ENCODE measurements at places on chromosomes 16 and 17. TPM values are rescaled to one million over a fixed set of nuclear protein-coding genes. Genes with fewer than 3 reads are reported as not detected.
A peak's percentile ranks its signal among the peaks of the same experiment; 100 is the strongest.

DNA sequence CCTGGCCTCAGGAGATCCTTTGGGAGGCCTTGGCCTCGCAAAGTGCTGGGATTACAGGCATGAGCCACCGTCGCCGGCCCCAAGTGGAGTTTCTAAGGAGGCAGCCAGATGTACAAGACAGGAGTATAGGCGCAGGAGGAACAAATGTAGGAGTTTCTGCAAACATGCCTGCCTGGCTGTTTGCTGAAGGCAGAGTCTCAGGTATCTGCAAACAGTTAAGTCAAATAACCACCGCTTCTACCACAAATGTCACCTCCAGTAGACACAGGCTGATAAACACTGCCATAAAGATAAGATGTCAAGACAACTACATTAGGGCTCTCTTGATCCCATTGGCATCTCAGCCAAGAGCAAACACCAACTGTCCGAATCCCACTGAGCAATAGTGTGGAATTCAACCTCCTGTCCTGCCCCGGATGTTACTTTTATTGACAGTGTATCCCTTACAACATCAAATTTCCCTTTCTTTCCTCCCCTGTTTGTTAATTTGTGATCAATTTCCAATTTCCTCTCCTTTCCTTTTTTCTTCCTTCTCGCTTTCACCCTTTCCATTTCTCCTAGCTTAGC is 5.6 kb upstream of the COG1 start:
- no peaks in the 10 kb centered on the region for H3K27me3 ChIP-seq
- no peak overlapping the region for H3K27ac ChIP-seq
- peak; percentile 47 for DNase-seq
- no peaks in the 10 kb centered on the region for H3K36me3 ChIP-seq

DNA sequence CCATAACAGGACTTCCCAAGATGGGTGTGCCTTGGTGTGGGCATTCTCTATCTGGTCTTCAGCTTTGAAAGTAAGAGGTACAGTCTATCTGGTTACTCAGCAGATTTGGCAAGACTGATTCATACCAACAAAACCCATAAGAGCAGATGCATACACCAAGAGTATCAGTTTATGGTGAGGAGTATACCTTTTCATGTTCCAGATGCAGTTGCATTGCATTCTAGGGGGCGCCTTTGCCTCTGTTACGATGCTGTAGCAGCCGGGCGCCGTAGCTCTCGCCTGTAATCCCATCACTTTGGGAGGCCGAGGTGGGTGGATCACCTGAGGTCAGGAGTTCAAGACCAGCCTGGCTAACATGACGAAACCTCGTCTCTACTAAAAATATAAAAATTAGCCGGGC is 31.1 kb upstream of the CARMIL2 start:
- peaks cover 83% of the 10 kb centered on the region for H3K36me3 ChIP-seq
- no peak overlapping the region for H3K4me3 ChIP-seq
- no peak overlapping the region for H3K27ac ChIP-seq
- H3K27me3 ChIP-seq, result no peaks in the 10 kb centered on the region
- H3K4me1 ChIP-seq, result no peaks in the 10 kb centered on the region

- H3K4me1 ChIP-seq, result peaks cover 74% of the 10 kb centered on the region
- no peak overlapping the region for H3K4me3 ChIP-seq
- no peaks in the 10 kb centered on the region for H3K27me3 ChIP-seq
- DNase-seq, result peak; percentile 64
Observed at GRCh38 chr17:75846692-75847613, 2.7 kb upstream of the UNC13D start.

- H3K27me3 ChIP-seq, result peaks cover 28% of the 10 kb centered on the region
- H3K27ac ChIP-seq, result no peak overlapping the region
- no peaks in the 10 kb centered on the region for H3K36me3 ChIP-seq
- no peak overlapping the region for H3K4me3 ChIP-seq
- DNase-seq, result no peak
Observed at GRCh38 chr17:74011966-74012365, 191.5 kb upstream of the RPL38 start.

GRCh38 chr17:30927756-30928155 is 6.0 kb downstream of the ADAP2 start:
- peaks cover 6% of the 10 kb centered on the region for H3K27me3 ChIP-seq
- H3K27ac ChIP-seq, result no peak overlapping the region
- peaks cover under 1% of the 10 kb centered on the region for H3K4me1 ChIP-seq
- H3K4me3 ChIP-seq, result no peak overlapping the region
- DNase-seq, result no peak

- no peak for DNase-seq
- peaks cover 28% of the 10 kb centered on the region for H3K36me3 ChIP-seq
- no peak overlapping the region for H3K4me3 ChIP-seq
- peak overlapping the region; percentile 52 for H3K27ac ChIP-seq
Observed at GRCh38 chr17:75681289-75681688, 14.2 kb downstream of the SAP30BP start.

DNA sequence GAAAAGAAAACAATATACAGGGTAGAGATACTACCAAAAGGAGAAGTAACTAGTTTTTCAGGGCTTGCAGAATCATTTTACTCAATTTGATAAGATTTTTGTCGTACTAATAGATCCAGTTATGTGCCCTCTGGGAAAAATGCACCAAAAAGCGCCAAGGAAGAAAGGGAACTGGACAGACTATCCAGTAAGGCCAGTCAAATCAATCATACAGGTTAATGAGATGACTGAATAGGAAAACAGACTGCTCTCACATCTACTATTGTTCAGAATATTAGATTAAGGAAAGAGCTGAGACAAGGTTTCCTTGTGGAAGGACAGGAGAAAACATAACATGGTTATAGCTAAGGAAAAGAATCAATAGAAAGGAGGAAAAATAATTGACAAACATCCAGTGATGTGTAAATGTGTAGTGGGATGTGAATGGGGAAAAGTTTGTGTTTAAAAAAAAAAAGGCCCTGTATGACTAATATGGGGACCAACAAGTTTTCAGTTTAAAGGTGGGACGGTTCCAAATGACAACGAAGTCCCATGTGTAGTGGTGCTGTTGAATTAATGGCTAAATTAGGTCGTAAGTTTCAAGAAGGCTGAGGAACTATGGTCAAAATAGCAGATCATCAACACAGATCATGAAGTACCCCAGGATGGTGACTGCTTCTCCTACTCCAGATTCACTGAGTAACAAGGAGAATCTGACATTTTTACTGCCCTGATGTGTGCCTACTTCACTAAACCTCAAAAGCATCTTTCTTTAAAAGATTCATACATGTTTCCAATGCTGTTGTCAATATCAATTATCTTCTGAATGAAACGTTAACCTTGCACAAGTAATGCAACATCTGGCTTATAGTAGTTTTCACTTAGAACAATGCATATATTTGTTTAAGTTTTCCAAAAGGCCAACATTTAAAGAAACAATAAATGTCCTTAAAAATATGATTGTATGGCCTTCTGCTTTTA is 40.7 kb downstream of the BRIP1 start:
- H3K4me1 ChIP-seq, result no peaks in the 10 kb centered on the region

DNA sequence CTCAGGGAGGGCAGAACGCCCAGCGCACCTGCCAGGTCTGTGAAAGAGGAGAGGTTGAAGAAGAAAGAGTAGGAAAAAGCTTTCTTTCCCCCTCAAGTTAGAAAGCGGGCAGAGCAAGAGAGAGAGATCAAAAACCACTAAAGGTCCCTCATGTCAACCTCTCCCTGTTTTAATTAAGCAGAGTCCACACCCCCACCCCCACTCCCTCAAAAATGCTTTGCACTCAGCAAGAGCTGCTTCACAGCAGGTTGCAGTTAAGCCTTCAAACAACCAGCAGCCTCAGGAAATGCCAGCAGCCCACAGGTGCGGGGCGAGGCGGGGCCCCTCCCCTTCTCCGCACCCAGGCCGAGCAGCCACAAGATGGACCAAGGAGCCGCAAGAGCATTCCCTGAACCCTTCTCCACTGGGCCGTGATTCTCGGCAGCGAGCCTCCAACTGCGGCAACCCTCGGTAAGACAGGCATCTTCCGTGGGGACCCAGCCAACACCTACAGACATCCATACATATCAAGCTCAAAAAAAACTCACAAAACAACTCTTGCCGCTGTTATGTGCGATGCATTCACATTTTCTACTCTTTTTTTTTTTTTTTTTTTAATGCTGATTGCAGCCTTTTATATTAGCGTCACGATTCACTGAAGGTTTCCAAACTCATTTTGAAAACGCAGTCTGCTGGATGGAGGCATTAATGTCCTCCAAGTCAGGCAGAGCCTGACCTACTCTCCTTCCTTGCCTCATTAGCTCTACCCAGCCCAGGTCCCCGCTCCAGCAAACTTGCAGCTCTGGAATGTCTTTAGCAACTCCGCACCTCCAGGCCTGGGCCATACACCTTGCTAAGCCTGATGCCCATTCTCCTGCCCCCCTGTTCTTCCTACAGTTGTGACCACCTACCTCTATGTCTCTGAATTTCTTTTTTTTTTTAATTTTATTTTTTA is 66.1 kb downstream of the AXIN2 start:
- H3K27me3 ChIP-seq, result no peaks in the 10 kb centered on the region
- H3K27ac ChIP-seq, result no peak overlapping the region
- no peak overlapping the region for H3K4me3 ChIP-seq
- DNase-seq, result peak; percentile 62
- H3K36me3 ChIP-seq, result no peaks in the 10 kb centered on the region
- H3K4me1 ChIP-seq, result no peaks in the 10 kb centered on the region

DNA sequence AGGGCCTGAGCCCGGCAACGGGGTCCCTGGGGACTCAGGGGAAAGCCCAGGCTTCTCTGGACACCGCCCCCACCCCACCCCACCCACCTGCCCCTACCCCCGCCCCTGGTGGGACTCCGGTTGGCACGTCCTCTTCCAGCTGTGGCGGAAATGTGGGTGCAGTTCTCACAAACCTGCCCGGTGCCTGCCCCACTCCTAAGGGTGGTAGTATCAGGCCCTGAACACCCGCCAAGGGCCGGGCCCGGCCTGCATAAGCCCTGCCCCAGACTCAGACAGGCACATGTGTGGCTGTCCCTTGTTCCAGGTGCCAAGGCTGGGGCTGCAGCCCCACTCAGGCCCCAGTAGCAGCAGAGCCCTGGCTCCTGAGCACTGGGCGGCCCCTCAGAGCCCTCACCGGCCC is 58.1 kb downstream of the ACTG1 start:
- H3K36me3 ChIP-seq, result no peaks in the 10 kb centered on the region
- H3K4me1 ChIP-seq, result peaks cover 7% of the 10 kb centered on the region
- no peaks in the 10 kb centered on the region for H3K27me3 ChIP-seq
- no peak overlapping the region for H3K27ac ChIP-seq
- no peak for DNase-seq

GRCh38 chr16:87393680-87394055 is 1.5 kb downstream of the MAP1LC3B start:
- peak overlapping the region; percentile 99 for H3K27ac ChIP-seq
- peaks cover 6% of the 10 kb centered on the region for H3K36me3 ChIP-seq
- DNase-seq, result no peak
- peaks cover 13% of the 10 kb centered on the region for H3K4me1 ChIP-seq

DNA sequence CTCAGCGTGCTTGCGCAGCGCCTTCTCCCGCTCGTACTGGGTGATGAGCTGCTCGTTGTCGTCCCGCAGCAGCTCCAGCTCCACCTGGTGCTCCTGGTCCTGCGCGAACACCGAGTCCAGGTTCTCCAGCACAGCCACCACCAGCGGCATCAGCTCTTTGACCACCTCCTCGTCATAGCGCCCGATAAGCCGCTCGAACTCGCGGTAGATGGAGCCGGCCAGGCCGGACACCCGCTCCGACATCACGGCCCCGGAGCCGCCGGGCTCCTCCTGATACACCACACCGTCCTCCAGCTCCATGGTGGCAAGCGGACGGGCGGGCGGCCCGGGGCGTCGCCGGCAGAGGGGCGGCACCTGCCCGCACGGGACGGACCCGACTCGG is 320 bp downstream of the SPAG9 start:
- no peaks in the 10 kb centered on the region for H3K36me3 ChIP-seq
- peak overlapping the region; percentile 81 for H3K4me3 ChIP-seq
- H3K27ac ChIP-seq, result peak overlapping the region; percentile 99
- H3K4me1 ChIP-seq, result peaks cover 46% of the 10 kb centered on the region
- H3K27me3 ChIP-seq, result no peaks in the 10 kb centered on the region

- peaks cover 11% of the 10 kb centered on the region for H3K4me1 ChIP-seq
- H3K4me3 ChIP-seq, result no peak overlapping the region
- H3K27ac ChIP-seq, result no peak overlapping the region
- H3K36me3 ChIP-seq, result no peaks in the 10 kb centered on the region
- H3K27me3 ChIP-seq, result peaks cover 52% of the 10 kb centered on the region
- DNase-seq, result no peak
Observed at GRCh38 chr17:35738519-35739133, 7.2 kb downstream of the RASL10B start.

- H3K4me3 ChIP-seq, result no peak overlapping the region
- DNase-seq, result no peak
- H3K36me3 ChIP-seq, result no peaks in the 10 kb centered on the region
- peaks cover 60% of the 10 kb centered on the region for H3K4me1 ChIP-seq
Observed at GRCh38 chr17:4327606-4328005, 38.9 kb downstream of the UBE2G1 start.

DNA sequence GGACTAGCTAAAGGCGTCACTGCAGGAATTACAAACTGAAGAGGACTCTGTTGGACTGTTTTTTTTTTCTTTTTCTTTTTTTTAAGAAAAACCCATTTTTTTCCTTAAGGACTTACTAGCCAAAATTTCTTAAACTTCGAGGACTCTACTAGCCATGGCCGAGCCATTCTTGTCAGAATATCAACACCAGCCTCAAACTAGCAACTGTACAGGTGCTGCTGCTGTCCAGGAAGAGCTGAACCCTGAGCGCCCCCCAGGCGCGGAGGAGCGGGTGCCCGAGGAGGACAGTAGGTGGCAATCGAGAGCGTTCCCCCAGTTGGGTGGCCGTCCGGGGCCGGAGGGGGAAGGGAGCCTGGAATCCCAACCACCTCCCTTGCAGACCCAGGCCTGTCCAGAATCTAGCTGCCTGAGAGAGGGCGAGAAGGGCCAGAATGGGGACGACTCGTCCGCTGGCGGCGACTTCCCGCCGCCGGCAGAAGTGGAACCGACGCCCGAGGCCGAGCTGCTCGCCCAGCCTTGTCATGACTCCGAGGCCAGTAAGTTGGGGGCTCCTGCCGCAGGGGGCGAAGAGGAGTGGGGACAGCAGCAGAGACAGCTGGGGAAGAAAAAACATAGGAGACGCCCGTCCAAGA is 878 bp downstream of the HEXIM1 start:
- H3K27me3 ChIP-seq, result no peaks in the 10 kb centered on the region
- H3K4me3 ChIP-seq, result peak overlapping the region; percentile 92
- H3K36me3 ChIP-seq, result no peaks in the 10 kb centered on the region
- H3K4me1 ChIP-seq, result peaks cover 72% of the 10 kb centered on the region
- peak; percentile 96 for DNase-seq

- no peaks in the 10 kb centered on the region for H3K27me3 ChIP-seq
- H3K27ac ChIP-seq, result no peak overlapping the region
- no peak overlapping the region for H3K4me3 ChIP-seq
- DNase-seq, result no peak
- peaks cover 7% of the 10 kb centered on the region for H3K4me1 ChIP-seq
Observed at GRCh38 chr16:48300391-48300856, 53.1 kb upstream of the ABCC11 start.

The NUPR1 gene
- total RNA-seq, result 251 TPM

The IQCK gene
- total RNA-seq, result 3.5 TPM

The MT4 gene
- not detected for total RNA-seq

The SLC7A5 gene
- 1.4 TPM for total RNA-seq

The ZNF207 gene
- 104 TPM for total RNA-seq

The CHMP6 gene
- 5.4 TPM for total RNA-seq

The SULT1A2 gene
- 0.87 TPM for total RNA-seq

Measured in stomach (tissue), 19 donors.